Naive B cell (primary cell): ENCODE measurements at places on chromosomes 6 and 20. TPM values are rescaled to one million over a fixed set of nuclear protein-coding genes. Genes with fewer than 3 reads are reported as not detected.

DNA sequence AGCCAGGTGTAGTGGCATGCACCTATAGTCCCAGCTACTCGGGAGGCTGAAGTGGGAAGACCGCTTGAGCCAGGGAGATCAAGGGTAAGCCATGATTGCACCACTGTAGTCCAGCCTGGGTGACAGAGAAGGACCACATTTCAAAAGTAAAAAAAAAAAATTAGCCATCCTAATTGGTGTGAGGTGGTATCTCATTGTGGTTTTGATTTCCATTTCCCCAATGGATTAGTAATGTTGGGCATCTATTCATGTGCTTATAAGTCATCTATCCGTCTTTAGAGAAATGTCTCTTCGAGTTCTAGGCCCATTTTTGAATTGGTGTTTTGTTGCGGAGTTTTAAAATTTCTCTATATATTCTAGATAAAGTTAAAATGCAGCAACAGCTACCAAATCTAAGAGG, 21.7 kb downstream of the ABHD12 start:
- no peak for DNase-seq

DNA sequence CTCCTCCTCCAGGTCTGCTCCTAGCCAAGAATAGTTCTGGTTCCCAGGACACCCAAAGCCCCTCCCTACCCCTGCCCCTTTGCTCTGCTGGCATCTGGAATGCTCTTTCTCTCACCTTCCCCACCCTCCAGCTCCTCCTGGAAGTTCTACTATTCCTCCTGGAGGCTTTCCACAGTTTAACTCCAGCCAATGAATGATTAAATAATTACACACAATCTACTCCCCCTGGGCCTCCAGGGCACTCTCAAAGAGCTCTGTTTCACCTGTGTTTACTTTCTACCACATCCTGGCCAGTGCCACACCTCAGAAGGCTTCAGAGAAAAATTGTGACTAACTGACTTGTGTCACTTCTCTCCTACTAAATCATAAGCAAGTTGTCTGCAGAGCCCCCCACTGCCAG, 36.2 kb downstream of the GCM1 start:
- no peak for DNase-seq

Gene RHAG
- not detected for polyA plus RNA-seq

Gene LTA
- 6.6 TPM for polyA plus RNA-seq

- no peak for DNase-seq
These were observed 88.7 kb downstream of the ZHX3 start for GRCh38 chr20:41228858-41229257.

- no peak for DNase-seq
These were observed 122.1 kb downstream of the LRRC1 start for GRCh38 chr6:53916804-53917463.

DNA sequence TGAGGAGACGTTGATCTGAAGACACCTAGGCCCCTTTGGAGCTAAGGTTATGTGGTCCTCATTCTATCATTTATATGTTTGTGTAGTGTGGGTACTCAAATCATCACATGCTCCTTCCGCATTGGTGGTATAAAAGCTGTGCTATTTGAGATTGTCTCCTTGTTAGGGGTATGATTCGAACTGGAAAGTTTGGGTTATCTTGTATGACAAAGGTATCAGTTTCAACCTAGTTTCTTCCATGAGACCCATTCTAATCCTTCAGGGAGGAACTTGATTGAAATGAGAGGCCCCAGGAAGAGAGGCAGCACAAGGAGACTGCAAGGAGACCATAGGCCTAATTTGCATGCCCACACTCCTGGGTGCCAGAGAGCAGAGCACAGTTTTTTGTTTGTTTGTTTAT, 104.2 kb upstream of the TIAM2 start:
- no peak for DNase-seq

DNA sequence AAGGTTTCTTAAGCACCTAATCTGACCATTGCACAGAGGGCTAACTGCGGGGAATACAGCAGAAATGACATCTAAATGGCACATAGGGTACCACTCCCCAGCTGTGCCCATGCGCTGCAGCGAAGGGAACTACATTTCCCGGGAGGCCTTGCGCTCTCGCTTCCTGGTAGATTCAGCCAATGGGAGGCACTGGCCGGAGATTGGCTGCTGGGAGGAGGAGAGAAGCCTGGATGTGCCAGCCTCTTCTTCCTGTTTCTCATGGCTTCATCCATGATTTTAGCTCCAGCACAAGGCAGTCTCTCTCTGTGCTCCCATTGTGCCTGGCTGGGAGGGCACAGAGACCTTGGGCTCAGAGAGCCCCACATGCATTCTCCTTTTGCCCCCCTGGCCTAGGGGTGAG, 101.7 kb upstream of the FOXA2 start:
- DNase-seq, result no peak

- DNase-seq, result no peak
These were observed 3.1 kb upstream of the CEBPB start for GRCh38 chr20:50187403-50188051.

- DNase-seq, result no peak
These were observed 168.9 kb upstream of the PDE10A start for GRCh38 chr6:165831812-165832510.

DNA sequence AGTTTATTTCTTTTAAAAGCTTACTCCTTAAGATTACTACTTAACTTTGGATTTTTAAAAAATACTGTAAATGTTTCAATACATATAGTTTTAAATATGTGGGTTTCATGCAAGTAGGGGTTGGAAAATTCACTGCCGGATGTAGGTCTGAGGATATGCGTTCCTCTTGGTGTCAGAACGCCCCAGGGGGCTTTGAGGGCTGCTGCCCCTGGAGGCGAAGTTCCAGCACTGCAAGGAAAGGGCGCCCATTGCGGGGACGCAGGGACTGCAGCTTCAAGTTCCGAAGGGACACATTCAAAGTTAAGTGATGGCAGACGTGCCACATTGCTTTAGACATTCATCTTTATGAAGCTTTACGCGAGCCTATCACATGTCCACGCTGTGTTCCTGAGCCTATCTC, 152.9 kb downstream of the SOD2 start:
- DNase-seq, result no peak

Gene MLN
- not detected for polyA plus RNA-seq

- DNase-seq, result no peak
These were observed 3.8 kb downstream of the LAMA2 start for GRCh38 chr6:128886706-128887105.

Gene RAB22A
- polyA plus RNA-seq, result 12.3 TPM

DNA sequence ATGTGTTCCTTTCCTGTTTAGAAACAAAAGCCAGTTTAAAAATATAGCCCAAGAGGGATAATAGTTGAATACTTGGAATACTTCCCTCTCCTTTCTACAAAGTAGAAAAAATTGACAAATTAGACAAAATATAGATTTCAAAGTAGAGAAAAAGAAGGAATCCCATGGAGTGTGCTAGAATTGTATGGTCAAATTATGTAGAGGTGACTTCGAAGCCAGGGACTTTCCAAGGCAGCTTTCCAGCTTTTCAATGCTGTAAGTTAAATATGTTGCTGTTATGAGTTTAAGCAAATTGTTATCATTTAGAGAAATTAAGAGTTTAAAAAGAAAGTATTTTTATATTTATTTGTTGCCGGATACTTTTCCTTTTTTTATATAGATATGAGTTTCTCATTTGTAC, 415.5 kb upstream of the OPRM1 start:
- DNase-seq, result no peak

Gene SOX18
- not detected for polyA plus RNA-seq

Gene DBNDD2
- polyA plus RNA-seq, result 3.0 TPM

- DNase-seq, result no peak
These were observed 383.7 kb upstream of the IRAK1BP1 start for GRCh38 chr6:78483553-78484197.

GRCh38 chr20:21944227-21944626, 238.8 kb downstream of the PAX1 start:
- DNase-seq, result no peak

- DNase-seq, result no peak
These were observed 158.3 kb upstream of the IRAK1BP1 start for GRCh38 chr6:78709021-78709420.

DNA sequence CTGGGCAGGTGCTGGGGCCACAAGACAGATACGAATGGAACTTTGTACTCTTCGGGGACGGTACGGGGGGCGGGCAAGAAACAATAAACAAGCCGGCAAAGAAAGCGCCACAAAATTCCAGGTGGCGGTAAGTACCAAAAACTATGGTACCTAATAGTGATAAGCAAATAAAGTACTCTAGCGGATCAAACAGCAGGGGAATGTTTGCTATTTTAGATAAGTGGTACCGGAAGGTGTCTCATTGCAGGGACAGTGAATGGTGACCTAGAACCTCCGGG, 15.1 kb upstream of the RIPK1 start:
- DNase-seq, result no peak

GRCh38 chr6:105744815-105745214, 341.3 kb upstream of the PRDM1 start:
- DNase-seq, result no peak

- no peak for DNase-seq
These were observed 161.1 kb upstream of the DTNBP1 start for GRCh38 chr6:15823838-15824414.

Gene ANKRD60
- polyA plus RNA-seq, result not detected

Gene BTBD9
- 3.5 TPM for polyA plus RNA-seq

DNA sequence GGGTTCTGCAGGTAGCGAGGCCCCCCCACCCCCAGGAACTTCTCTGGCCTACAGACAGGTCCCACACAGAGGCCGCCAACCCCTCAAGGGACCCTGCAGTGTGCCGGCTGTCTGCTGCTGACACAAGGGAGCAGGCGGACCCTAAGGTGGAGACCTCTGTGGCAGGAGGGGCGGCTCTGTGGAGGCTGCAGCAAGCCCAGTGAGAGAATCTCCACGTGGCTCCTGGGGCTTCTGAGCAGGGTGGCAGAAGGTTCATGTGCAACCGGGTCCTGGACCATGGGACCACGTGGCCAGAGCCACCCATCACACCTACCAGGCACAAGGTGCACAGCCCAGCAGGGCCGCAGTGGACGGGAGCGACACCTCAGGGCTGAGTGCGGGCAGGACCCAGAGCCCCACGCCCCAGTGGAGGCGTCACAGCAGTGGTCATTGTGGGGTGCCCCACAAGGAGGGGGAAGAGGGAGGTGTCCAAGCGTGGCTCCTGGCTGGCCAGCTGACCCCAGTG, 4.3 kb downstream of the ARFRP1 start:
- DNase-seq, result no peak

Gene PSORS1C2
- not detected for polyA plus RNA-seq

- no peak for DNase-seq
These were observed 89.6 kb downstream of the AIG1 start for GRCh38 chr6:143150281-143150680.

GRCh38 chr6:167807756-167808155, 19.0 kb upstream of the AFDN start:
- no peak for DNase-seq

Gene PHACTR3
- not detected for polyA plus RNA-seq

GRCh38 chr20:24838546-24839535, 110.2 kb upstream of the CST7 start:
- DNase-seq, result no peak

DNA sequence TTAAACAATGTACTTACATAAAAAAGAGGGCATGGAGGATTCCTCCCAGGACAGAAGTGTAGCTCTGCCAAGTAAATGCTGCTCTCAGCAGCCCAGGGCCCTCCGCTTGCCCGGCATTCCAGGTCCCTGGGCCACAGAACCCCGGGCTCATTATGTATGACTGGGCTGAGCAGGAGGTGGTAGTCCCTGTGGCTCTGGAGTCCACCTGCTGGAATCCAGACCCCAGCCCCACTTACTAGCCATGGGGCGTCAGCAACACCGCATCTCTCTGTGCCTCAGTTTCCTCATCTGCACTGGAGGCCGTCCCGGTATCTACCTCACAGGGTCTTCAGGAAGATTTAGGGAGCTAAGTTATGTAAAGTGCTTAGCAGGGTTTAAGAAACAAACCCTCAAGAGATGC, 55.4 kb downstream of the PSMG4 start:
- DNase-seq, result no peak

Gene CGAS
- 8.1 TPM for polyA plus RNA-seq

DNA sequence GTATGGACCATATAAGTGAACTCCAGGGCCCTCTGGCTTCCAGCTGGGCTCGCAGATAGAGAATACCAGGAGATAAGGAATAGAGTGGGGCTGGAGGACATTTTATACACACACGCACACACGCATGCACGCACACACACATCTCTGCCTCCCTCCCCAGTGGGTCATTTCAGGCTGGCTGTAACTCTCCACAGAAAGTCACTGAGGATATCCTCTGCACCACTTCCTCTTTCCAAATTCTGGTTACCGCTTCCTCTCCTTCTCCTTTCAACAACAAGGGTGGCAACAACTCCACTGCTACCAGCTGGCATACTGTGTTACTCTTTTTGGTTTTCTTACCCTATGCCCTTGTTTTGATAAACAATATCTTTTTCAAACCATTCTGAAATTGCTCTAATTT, 280.2 kb downstream of the COL12A1 start:
- DNase-seq, result no peak

DNA sequence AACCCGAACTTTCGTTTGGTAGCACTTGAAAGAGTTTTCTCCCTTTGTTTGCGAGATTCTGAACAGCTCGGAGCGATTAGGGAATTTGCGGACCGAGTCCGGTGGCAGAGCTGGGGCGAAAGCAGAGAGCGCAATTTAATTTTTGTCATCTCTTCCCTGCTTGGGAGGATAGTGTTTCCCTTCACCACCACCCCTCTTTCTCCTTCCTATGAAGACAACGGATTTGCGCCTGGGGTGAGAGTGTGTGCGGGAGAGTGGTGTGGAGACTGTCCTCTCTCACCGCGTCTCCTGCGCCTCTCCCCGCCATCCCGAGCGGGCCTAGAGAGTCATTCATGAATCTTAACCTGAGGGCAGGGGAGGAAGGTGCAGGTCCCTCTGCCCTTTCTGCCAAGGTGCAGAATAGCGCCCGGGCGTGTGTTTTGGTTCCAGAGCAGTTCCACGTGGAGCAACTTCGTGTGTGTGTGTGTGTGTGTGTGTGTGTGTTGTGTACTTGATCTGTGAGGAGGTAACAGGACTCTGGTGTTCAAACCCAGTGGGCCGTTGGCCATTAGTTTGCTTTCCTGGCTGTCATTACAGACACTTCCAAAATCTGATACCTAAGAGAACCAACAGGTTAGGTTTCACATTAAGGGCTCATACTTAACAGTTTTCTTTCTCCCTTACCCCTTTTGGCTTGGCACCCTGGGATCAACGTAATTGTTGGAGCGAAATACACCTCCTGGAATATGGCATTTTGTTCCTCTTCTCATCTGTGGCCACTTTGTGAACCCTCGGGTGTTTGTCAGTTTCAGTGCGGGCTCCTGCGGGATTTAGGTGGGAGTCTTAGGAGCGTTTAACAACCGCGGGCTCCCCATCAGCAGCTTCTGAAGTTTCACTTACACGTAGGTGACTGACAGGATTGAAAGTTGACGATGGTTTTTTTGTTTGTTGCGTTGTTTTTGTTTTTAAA, 1.8 kb downstream of the EYA4 start:
- no peak for DNase-seq

DNA sequence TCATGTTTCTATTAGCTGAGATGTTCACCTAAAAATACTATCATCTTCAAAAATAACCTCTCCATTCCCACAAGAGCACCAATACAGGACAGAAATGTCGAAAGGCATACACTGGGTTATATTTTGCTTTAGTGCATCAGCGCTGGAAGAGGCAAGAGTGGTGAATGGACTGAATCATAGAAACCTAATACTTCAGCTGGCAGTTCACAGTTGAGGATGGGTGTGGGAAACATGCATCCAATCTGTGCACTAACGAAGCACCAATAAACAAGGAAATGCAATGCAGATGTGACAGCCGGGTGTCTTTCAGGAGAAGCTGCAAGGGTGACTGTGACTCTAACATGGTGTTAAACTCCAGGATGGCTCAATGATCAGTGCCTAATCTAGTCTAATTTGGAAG, 365.8 kb downstream of the ESR1 start:
- DNase-seq, result no peak

GRCh38 chr6:101537753-101538316, 144.3 kb downstream of the GRIK2 start:
- no peak for DNase-seq

Gene OVOL2
- polyA plus RNA-seq, result not detected
